ENCODE measurements at places on chromosomes 6 and 20. TPM values are rescaled to one million over a fixed set of nuclear protein-coding genes. Genes with fewer than 3 reads are reported as not detected.

- no peak for DNase-seq
These were observed 467.4 kb downstream of the CDC5L start for GRCh38 chr6:44854712-44855443.

DNA sequence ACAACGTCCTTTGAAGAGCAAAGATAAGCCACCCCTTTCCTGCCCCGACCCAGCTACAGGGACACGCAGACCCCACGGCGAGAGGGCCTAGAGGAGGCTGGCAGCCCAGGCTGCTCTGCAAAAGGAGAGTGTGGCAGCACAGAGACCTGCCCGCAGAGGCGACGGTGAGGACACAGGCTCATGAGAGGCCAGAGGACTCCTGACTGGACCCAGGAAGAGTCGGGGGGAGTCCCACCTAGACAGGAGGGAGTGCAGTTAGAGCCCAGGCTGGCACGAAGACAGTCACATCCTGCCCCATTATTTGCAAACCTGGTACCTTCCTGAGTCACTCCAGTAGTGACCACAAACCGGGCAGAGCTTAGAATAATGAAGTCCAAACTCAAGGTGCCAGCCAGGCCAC is 227.7 kb upstream of the CDH4 start:
- peak; percentile 77 for DNase-seq

DNA sequence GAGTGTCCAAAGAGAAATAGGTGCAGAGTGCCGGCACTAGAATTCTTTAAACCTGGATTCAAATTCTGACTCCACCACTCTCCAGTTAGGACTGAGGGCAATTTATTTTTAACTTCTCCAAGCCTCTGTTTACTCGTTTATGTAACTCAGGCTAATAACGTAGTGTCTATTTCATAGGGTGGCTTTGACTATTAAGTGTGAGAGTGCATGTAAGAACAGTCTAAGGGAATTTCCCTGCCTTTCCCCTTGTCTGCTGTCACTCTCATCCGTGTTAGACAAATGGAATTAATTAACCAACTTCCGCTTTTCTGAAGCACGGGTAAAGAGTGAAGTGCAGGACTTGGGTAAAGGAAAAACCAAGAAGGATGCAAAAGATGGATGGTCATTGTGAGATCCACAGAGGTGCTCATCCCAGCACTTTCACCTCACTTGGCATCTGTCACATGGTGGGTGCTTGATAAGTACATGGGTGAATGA is 4.1 kb upstream of the ZKSCAN8 start:
- no peak for DNase-seq

- DNase-seq = peak; percentile 89
These were observed at the start of gene OPRM1 for GRCh38 chr6:154039231-154039842. Gene OPRM1, plus strand, starts transcription at chr6:154039240. Its CDS starts 305 bp downstream, at chr6:154039545.

DNA sequence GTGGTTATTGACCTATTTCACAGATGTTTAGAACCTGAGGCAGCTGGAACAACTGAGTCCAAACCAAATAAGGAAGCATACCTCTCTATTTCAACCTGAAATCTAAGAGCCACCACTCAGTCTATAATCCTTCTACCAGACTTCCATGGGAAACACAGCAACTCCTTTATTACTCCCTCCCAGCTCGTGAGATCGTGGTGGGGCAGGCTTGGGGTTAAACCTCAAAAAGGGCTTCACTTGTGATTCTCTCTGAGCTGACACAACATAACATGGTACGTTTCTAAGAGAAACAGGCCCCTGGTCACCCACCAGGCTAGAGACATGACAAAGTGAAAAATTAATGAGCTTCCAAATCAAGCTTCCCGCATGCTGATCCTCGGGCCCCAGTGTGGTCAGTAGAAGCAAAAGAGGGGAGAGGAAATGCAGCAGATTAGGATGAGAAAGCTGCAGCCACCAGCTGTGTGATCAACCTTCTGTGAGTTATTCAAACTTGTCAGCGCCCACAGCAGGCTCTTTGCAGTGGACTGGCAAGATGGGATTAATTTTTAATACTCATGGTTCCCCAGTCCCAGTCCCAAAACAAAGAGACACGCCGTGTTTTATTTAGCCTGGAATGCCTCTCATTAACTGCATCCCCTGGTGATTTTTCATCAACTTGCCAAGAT is 9.3 kb downstream of the PKHD1 start:
- DNase-seq = no peak

- DNase-seq = no peak
These were observed 24.8 kb downstream of the RREB1 start for GRCh38 chr6:7132398-7133035.

DNA sequence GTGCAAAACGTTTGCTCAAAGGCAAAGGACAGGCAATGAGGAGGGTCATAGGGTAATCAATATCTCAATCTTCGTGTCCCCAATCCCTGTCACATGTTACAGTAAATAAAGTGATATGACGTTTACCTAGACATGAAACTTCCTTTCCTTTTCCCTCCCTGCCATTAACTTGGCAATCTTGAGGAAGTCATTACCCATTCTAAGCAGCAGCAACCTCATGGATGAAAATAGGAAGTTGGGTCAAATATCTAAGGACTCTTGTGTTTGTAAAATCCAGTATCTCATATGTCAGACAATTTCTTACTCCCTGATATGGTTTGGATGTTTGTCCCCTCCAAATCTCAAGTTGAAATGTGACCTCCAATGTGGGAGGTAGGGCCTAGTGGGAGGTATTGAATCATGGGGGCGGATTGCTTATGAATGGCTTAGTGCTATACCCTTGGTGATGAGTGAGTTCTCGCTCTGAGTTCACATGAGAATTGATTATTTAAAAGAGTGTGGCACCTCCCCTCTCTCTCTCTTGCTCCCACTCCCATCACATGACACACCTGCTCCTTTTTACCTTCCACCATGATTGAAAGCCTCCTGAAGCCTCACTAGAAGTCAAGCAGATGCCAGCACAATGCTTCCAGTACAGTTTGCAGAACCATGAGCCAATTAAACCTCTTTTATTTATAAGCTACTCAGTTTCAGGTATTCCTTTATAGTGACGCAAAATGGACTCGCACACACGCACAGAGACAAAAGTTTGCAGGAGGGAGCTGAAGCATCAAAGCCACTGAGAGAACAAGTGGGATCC is 545.9 kb upstream of the JARID2 start:
- DNase-seq = no peak

- DNase-seq = no peak
These were observed 24.1 kb downstream of the FOXP4 start for GRCh38 chr6:41570259-41570615.

DNA sequence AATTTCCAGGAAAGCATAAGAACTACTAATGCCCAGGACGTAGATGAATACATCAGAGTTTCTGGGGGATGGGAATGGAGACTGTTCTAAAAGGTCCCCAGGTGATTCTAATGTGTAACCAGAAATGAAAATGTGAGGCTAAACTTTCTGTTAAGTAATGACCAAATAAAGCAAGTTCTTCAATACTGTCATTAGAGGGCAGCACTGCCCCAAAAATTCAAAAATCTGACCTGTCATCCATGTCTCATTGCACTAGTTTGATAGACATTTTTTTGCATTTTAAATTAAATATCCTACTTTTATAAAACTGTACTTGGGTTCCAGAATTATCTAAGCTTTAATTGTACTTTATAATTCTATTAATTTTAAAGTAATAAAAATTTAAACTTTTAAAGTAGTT is 94.9 kb downstream of the RFX6 start:
- no peak for DNase-seq

DNA sequence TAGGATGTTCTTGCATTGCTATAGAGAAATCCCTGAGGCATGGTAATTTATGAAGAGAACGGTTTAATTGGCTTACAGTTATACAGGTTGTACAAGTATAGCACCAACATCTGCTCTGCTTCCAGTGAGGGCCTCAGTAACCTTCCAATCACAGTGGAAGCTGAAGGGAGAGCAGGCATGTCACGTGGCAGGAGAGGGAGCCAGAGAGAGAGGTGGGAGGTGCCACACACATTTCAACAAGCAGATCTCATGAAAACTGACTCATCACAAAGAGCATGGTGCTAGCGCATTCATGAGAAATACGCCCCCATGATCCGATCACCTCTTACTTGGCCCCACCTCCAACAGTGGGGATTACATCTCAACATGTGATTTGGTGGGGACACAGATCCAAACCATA is 871.2 kb downstream of the TFAP2A start:
- DNase-seq = no peak

- DNase-seq = no peak
These were observed 125.1 kb upstream of the SOX4 start for GRCh38 chr6:21468461-21468860.

GRCh38 chr6:17703256-17703694 is 3.5 kb downstream of the NUP153 start:
- DNase-seq = no peak

- no peak for DNase-seq
These were observed 593.5 kb upstream of the ARID1B start for GRCh38 chr6:156183678-156184077.

DNA sequence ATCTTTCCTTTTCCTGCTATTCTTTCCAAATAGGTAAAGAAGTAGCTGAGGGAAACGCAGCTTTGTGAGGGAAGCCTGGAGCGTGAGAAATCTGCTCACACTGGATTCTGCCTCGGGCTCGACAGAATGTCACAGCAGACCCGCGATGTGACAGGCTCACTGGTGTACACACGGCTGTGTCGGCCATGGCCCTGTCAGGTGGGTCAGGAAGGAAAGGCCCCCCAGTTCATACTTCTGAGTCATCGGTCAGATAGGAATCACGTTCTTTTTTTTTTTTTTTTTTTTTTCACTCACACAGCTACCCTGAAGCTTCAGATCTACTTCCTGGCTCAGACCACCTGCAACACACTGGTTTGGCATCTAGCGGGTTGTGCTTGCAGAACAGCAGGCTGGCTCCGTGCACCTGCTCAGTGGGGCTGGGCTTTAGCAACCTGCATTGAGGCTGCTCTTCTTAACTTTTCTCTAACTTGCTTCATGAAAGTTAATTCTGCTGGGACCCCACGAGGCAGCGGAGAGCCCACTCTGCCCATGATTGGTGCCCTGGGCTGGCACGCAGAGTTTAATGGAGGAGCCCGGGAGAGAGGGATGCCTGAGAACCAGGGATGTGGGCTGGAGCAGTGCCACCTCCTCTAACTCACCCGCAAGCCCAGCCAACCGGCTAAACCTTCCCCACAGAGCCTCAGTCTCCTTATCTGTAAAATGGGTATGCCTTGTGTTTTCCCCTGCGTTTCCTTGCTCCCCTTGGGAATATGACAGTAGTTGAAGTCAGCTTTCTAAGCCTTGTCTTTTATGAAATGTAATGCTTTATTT is 61.5 kb upstream of the FNDC1 start:
- peak; percentile 60 for DNase-seq

DNA sequence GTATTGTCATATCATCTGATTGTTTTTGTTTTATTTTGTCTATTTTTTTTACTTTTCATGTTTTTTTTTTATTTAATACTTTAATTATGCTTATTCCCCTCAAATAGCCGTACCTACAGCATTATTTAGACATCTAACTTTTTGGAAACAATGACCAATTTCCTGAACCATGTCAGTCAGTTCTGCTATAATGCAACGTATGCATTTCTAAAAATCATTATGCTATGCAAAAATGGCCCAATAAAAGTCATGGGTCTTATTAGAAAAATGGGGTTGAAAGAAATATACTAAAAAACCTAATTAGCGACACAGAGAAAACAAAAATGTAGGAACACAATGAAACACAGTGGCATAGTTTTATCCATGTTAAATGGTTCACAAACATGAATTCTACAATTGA is 1454.7 kb downstream of the GRIK2 start:
- DNase-seq = no peak

- no peak for DNase-seq
These were observed 101.4 kb downstream of the CDH4 start for GRCh38 chr20:61353261-61354000.

DNA sequence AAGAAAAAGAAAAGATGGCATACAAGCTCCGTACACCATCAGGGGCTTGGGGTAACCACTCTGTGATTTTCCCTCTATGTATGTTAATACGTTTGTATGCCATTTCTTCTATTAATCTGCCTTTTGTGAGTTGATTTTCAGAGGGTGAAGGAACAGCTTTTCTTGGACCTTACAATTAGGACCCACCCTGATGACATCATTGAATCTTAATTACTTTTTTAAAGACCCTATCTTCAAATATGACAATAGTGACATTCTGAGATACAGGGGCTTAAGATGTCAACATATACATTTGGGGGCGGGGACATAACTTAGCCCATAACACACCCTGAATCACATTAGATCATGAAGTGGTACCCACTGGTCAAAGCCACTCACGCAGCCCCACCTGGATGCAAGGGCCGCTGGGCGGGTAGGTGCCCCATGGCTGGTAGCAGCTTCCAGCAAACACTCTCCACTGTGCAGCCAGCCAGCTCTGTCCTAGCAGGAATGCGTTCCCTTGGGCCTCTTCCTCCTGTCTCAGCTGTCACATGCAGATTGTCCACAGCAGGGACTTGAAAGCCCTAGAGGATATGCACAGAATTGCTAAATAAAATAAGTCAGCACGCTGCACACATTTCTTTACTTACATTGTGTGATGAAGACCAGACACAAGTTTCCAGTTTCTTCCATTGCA is 74.5 kb downstream of the FOXF2 start:
- DNase-seq = no peak

GRCh38 chr20:45366192-45366591 is 3.2 kb downstream of the SYS1 start:
- no peak for DNase-seq

- DNase-seq = no peak
These were observed 342.8 kb downstream of the FOXA2 start for GRCh38 chr20:22241609-22242008.

GRCh38 chr20:35144694-35145093 is 2.4 kb downstream of the EDEM2 start:
- DNase-seq = no peak

DNA sequence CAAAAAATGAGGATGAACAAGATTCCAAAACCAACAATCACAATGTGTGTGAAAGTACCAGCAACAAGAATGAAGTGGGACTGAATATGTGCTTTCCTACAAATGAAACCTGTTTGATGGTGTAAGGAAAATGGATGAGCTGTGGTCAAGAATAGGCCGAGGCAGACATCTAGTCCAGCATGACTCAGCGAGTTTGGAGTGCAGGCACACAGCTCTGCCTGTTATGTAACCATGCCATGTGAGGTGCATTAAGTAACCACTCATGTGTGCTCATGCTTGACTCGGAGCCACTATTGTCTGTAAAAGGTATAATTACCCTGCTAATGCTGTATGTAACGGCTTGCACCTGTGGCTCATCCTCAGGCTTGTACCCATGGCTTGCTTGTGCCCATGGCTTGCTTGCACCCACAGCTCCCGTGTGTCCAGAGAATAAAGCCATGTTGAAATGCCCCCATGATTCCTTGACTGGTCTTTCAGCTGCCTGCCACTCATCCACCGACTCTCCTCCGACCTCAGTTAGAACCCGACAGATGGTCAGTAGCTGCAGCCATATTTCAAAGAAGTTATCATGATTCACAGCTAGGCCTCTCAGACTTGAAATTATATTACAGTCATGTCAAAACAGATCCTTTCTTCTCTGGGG is 98.7 kb downstream of the BACH2 start:
- peak; percentile 51 for DNase-seq

- DNase-seq = no peak
These were observed 67.7 kb downstream of the HMGCLL1 start for GRCh38 chr6:55511122-55511800.

GRCh38 chr20:22568872-22569344 is 15.5 kb downstream of the FOXA2 start:
- DNase-seq = no peak

- DNase-seq = no peak
These were observed 18.9 kb upstream of the GTF3C6 start for GRCh38 chr6:110939429-110940200.

Gene LGSN
- not detected for total RNA-seq

Gene SASH1
- total RNA-seq = 70.6 TPM

Gene TRIM10
- total RNA-seq = not detected

Gene TPD52L1
- total RNA-seq = 7.2 TPM

Gene PNLDC1
- not detected for total RNA-seq

Gene GSTA2
- not detected for total RNA-seq

Gene SLC17A2
- total RNA-seq = not detected

Gene OARD1
- total RNA-seq = 14.7 TPM

Gene AVP
- not detected for total RNA-seq
